ENCODE measurements at places on chromosomes 7 and 10. TPM values are rescaled to one million over a fixed set of nuclear protein-coding genes. Genes with fewer than 3 reads are reported as not detected.

PLOD3 gene
- 31.2 TPM for total RNA-seq

HOGA1 gene
- total RNA-seq = not detected

DYDC2 gene
- not detected for total RNA-seq

GRM3 gene
- not detected for total RNA-seq

CYP3A5 gene
- not detected for total RNA-seq

PON3 gene
- total RNA-seq = under 0.01 TPM

PLPP4 gene
- total RNA-seq = under 0.01 TPM

AUTS2 gene
- 14.8 TPM for total RNA-seq

CCL24 gene
- total RNA-seq = not detected

NKX1-2 gene
- not detected for total RNA-seq

LDB3 gene
- total RNA-seq = not detected

CYP26C1 gene
- 0.54 TPM for total RNA-seq

GHRHR gene
- total RNA-seq = not detected

GFRA1 gene
- total RNA-seq = under 0.01 TPM

YWHAG gene
- 45.2 TPM for total RNA-seq

CHN2 gene
- 6.7 TPM for total RNA-seq

ELMO1 gene
- 508 TPM for total RNA-seq

PARD3 gene
- 3.2 TPM for total RNA-seq

NEUROD6 gene
- not detected for total RNA-seq

LEP gene
- total RNA-seq = under 0.01 TPM

ZNF804B gene
- 0.27 TPM for total RNA-seq
